ENCODE measurements at places on chromosomes 3 and 15.

GRCh38 chr3:127706785-127707351 lies 34.1 kb downstream of the ABTB1 start:
- no peak for DNase-seq

DNA sequence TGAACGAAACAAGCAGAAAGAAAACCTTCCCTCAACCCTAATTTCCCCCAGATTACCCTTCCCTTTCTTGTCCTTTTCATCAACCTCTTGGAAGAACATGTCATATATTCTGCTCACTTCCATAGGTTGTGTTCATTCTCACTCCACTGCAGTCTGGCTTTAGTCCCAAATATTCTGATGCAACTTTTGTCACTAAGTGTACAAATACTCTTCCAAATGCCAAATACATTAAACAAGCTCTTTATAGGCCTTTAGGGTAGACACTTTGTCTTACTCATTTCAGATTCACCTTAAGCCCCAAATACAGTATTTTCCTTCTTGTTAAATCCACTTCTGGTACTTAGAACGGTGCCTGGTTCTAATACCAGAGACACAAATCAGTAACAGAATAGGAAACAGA lies 406.5 kb upstream of the CDIN1 start:
- no peak for DNase-seq

GRCh38 chr15:49697121-49697520 lies 76.3 kb downstream of the DTWD1 start:
- DNase-seq = no peak

DNA sequence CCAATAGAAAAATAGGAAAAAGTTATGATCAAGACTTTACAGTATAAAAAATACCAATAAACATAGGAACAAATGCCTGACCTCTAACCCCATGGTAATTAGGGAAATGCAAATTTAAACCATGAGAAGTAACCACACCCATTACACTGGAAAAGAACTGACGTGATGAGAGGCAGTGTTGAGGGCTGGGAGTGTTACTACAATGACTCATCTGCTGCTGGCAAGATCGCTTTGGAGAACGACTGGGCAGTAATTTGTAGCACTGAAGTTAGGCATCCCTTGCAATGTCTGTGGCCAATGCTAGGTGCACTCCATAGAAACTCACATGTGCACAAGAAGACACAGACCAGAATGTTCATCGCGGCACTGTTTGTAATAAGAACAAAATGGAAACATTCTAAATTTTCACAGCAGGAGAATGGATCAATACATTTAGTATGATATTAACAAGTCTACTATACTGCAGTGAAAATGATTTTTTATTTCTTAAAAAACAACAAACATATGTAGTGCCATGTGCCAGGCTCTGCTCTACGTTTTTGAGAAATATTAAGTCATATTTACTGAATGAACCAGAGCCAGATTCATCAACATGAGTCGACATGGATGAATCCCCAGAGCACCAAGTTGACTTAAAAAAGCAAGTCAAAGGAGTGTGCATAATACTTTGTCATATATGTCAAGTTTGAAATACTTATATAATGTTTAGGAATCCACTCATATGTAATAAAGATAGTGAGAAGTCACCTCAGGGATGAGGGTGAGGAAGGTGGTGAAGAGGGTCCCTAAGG lies 37.6 kb upstream of the EPHB3 start:
- no peak for DNase-seq

DNA sequence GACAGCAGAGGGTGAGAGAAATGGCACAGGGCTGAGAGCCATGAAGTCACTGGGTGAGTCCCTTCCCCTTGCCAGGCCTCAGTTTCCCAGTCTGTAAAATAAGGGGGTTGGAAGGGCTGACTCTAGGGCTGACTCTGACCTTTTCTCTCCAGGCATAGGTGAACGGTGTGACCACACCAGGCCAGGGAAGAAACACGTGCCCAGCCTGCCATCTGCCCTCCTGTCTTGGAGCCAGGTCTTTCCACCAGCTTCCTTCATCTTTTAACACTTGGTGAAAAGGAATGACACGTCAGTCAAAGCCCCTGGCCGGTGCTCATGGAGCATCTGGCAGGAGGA lies 74.4 kb downstream of the CPN2 start:
- no peak for DNase-seq

DNA sequence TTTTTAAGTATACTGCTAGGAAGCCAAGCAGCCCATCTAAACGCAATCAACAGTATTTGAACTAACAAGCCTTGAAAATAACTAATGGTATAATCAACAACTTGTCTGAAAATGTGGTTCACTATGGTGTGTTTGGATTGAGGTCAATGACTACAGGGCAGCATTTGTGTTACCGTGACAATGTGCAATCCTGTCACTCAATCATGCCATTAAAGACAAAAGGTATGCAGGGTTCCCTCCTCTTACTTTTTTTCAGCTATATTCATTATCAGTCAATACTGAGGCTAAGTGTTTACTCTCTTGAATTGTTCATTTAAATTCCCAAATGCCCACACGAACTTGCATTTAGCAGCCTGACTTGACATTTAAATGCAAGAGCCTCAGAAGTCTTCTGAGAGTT lies 1099.3 kb upstream of the EPHA6 start:
- DNase-seq = no peak

DNA sequence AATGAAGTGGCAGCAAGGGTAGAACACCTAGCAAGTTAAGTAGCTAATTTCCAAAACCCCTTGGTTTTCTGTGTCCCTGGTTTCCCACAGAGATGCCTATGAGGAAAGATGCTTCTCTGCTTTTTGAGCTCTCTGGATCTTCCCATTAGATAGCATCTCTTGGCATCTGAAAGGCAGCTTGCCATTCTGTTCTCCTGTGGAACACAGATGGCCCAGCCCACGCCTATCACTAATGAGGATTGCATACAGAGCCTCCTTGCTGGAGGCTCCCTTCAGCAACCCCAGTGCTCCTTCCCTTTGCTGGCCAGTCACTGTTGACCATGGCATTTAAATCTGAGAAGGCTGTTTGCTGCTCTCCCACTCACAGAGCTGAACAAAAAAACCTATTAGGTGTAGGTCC lies 34.4 kb upstream of the ETV5 start:
- DNase-seq = no peak

DNA sequence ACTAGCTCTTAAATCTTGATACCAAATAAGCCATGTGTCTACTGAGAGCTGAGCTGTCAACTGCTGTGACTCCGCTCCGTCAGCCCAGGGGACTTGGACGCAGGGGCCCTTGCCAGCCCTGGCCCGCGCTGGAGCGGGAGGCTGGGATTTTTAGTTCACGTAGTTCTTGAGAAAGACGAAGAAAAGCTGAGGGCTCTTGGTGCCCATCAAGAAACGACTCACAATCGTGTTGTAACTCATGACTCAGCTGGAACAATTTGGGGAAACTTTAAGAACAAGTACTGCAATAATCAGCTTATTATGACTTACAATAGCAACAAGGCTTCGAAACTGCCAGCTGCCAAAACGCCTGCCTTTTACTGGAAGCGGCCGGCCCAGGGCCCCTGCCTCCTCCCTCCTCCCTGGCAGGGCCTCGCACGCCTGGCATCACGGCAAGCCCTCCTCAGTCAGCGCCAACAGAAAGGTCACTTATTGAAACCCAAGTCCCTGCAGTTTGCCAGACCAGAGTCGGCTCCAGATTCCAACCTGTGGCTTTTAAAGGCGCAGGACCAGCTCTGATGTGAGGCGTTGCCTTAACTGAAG lies 60.3 kb downstream of the RGMA start:
- no peak for DNase-seq

DNA sequence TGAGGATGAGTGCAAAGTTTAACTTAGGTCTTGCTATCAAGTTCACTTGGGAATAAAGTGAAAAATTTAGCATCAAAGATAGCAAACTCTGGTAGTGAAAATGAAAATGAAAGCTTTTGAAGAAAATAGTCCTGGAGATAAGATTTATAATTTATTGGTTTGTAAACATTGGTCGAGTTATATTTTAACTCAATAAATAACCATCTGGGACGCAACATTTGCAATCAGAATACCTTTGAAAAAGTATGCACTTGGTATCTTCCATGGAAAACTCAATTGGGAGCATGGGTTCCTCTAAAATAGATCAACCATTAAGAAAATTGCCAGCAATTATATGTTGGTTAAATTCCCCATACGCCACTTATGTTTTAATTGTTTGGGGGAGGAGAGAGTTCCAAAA lies 209.5 kb downstream of the NAALADL2 start:
- no peak for DNase-seq

DNA sequence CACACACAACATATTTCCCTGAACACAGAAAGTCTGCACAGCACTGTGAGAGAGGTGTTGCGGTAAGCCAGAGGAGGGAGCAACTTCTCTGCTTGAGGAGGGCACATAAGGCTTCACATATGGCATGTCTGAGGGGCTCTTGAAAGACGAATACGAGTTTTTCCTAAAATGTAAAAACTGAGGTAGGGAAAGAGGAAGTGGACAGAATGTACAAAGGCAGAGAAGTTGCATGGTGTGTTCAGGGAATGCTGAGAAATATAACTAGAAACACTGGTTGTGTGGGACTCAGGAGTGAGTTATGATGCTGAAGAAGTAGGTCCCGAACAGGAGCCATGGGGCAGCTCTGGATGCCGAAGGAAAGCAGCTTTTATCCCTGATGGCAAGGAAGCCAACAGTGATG lies 22.8 kb upstream of the ATP8B4 start:
- DNase-seq = no peak

DNA sequence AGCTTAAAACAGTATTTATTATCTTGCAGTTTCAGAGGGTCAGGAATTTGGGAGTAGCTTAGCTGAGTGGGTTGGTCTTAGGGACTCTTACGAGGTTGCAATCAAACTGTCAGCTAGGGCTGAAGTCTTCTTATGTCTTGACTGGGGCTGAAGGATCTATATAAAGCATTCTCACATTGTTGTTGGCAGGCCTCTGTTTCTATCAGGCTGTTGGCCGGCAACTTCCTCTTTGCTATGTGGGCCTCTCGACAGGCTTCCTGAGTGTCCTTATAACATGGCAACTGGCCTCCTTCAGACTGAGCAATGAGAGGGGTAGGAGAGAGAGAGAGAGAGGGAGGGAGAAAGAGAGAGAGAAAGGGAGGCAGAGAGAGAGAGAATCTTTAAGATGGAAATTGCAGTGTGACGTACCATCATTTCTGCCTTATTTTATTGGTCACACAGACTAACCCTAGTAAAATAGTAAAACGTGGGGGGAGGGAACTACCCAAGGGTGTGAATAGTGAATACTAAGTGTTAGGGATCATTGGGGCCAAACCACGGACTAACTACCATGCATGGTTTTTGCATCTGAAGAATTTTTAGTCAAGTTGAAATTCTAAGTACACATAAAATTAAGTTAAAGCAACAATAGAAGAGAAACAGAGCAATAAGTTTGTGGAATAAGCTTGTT lies 16.1 kb downstream of the FGF7 start:
- no peak for DNase-seq

DNA sequence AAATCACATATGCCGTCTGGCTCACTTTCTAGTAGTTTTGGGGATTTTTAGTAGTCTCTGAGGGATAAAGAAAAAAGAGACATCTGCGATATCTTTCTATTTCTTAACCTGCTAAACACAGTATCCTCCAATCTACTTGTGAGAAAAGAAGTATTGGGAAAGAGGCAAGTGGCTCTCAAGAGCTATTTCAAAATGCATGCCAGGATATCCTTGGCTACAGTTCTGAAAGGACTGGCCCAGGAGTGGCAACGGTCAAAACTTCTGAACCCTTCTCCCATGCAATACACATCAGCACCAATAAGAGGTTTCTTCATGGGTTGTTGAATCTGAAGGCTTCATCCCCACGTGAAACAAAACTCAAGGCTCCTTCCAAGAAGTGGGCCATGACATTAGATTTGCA lies 204.0 kb upstream of the WNT5A start:
- DNase-seq = no peak

GRCh38 chr15:70466895-70467529 lies 296.3 kb downstream of the UACA start:
- DNase-seq = peak; percentile 34

DNA sequence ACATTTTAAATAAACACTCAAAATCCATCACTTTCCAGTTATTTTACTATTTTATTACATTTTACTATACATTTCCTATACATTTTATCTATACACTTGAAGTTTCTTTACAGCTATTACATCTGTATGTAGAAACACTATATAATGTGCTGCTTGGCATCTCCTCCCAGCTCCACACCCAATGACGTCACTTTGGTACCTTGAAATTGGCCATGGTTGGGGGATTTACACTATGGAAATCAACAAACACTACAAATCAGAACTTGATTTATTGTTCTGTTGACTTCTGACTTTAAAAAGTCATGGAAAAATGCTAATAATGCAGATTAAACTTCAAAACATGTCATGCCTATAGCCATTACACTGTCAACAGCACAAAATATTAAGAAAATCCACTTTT lies 48.9 kb upstream of the STT3B start:
- no peak for DNase-seq

DNA sequence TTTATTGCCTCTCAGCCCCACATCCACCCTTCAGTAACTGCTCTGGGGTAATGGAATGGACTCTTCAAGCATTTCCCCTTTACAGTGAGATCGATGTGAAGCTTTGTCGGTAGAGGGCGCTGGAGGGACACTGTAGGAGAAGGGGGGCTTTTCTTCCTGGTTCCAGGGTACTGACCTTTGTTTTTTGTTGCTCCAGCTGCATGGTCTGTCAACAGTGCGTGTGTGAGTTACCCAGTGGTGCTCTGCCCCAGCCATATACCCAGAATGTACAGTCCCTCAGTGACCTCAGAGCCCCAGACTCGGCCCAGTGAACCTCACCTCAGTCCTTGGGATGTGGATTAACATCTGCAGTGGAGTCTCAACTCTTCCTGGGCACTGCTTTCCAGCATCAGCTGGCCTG lies 180.3 kb upstream of the TSC22D2 start:
- DNase-seq = peak; percentile 25

GRCh38 chr3:60330107-60330506 lies 921.1 kb downstream of the FHIT start:
- no peak for DNase-seq

DNA sequence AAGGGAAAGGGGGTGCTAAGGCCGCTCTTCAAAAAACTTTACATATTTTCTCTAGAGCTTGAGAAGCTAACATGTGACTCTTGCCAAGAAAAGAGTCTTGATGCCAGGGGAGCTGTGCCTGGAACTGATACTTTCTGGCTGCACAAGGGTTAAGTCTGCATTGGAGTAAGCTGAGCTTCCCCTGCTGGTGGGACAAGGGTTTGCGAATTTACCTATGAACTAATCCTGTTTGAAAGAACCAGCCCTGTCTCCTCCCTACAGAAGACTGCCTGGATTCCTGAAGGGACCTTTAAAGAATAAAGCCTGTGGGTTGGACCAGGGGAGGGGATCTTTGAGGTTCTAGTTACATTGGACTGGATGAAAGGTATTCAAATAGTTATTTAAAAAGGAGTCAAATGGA lies 58.3 kb upstream of the EPHA3 start:
- no peak for DNase-seq

- DNase-seq = no peak
Observed at GRCh38 chr15:63565536-63566186, 31.5 kb upstream of the FBXL22 start.

- DNase-seq = no peak
Observed at GRCh38 chr3:131072845-131073244, 46.2 kb downstream of the NEK11 start.

GRCh38 chr3:106007512-106007911 lies 138.7 kb upstream of the CBLB start:
- no peak for DNase-seq
